ENCODE measurements at places on chromosomes 16 and 17.

DNA sequence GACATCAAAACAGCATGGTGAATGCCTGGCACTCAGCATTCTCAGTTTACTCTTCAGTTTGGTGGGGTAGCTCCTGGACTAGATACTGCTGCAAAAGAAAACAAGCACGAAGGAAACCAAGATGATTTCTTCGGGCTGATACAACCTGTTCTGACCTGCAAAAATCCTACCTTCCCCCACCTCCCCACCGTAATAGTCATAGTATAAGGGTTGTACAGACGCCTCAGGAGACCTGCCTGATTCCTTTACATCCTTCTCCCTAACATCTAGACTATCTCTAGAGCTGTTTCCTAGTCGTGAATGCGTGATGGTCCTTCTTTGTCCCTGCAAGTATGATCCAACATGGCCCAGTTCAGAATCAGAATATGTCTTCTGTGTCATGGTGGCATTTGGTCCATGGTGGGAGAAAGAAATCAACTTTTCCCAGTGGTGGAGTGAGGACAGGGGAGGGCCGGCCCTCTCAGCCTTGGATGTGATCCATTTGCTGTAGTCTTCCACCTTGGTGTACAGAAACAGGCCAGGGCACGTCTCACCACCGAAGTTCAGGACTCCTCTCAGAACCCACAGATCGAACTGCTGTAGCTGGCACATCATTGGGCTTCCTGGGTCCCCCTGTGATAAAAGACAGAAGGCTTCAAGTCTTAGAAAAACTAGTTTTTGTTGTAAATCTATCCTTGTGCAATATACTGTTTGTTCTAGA is 14.5 kb downstream of the PRSS54 start:
- DNase-seq = no peak

GRCh38 chr16:69909760-69910159 is 41.4 kb upstream of the CLEC18A start:
- DNase-seq = no peak

DNA sequence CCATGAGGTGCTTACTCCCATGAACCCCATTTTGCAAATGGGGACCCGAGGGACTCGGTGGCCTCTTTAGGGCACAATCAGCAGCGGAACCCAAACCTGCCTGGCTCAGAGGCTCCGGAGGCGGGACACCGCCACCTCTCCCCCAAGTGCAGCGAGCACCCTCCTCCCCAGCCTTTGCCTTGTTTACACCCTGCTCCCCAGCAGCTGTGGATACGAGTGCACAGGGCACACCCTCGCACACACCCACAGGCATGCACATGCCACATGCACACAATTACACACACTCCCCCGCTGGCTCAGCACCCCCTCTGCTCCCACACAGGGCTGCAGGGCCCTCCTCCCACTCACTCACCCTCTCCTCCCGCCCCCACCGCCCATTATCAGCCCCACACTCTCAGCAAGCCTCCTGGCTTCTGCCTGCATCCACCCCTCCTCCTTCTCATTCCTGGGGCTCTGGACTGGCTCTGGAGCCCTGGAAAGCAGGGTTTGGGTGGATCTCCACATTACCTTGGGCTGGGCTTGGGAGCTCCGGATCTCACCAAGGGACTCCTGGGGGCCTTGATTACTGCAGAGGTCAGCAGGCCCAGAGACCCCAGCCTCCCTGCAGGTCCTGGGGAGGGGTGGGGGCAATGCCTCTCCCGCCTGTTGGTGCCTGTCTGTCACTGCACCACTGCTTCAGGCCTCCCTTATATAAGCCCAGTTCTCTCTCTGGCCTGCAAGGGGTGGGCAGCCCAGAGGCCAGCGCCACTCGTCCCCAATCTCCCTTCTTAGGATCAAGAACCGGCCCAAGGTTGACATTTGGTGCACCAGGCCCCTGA is 6.4 kb downstream of the PDK2 start:
- no peak for DNase-seq

GRCh38 chr16:18834864-18835263 is 33.5 kb upstream of the ARL6IP1 start:
- no peak for DNase-seq

GRCh38 chr16:17749706-17750105 is 278.9 kb upstream of the XYLT1 start:
- no peak for DNase-seq

DNA sequence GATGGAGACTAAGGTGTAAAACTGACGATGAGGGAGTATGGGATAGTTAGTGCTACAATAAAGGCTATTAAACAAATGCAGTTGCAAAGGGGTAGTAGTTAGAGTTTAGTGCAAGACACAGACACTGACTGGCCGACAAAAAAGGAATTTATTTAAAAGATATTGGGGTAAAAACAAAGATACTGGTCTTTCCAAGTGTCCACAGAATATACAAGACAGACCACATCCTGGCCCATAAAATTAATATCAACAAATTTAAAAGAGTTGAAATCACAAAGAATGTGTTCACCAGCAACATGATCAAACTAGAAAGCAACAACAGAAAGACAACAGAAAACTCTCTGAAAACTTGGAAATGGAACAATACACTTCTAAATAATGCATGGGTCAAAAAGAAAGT is 54.7 kb downstream of the CFDP1 start:
- no peak for DNase-seq

DNA sequence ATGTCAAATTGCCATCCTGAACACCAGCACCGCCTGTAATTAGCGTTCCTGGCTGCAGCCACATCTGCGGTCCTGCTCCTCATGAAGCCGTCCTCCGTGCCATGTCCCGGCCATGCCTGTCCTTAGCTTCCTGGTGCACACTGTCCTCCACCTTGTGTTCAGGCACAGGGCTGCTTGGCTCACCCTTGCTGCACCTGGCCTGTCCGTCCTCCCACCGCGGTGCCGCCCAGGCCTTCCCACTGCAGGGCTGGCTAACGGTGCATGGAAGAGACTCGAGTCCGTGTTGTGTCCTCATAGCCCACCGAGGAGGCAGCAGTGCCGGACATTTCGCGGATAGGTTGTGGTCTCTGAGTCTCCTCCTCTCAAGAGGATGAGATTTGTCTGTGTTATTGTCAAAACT is 20.4 kb downstream of the DUSP14 start:
- no peak for DNase-seq

- DNase-seq = no peak
Observed at GRCh38 chr16:87551487-87551886, 50.8 kb upstream of the JPH3 start.

DNA sequence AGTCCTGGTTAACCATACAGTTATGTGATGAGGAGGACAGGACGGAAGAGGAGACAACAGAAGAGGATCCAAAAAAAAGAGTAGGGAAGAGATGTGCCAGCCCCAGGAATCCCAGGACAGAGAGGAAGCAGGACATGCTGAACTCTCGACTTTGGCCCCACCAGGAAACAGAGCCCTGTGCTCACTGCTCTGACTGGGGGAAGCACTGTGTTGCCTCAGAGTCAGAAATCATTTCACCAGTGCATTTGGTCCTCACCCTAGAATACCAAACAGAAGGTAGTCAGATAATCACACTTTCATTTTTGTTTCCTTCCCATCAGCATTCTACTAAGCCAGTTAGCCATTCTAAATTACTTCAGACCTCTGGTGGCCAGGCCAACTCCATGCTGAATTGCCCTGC is 421.0 kb upstream of the CDH5 start:
- DNase-seq = no peak

- DNase-seq = no peak
Observed at GRCh38 chr17:42034059-42034458, 14.2 kb downstream of the NKIRAS2 start.

- DNase-seq = no peak
Observed at GRCh38 chr17:66671156-66671555, 163.8 kb upstream of the CACNG5 start.
